ENCODE measurements at places on chromosomes 2 and 18. TPM values are rescaled to one million over a fixed set of nuclear protein-coding genes. Genes with fewer than 3 reads are reported as not detected.

CD302 gene
- 2.5 TPM for total RNA-seq

CBLN2 gene
- total RNA-seq, result not detected

METAP1D gene
- total RNA-seq, result 5.1 TPM

TEKT4 gene
- total RNA-seq, result not detected

CCDC85A gene
- 0.22 TPM for total RNA-seq

FAM228A gene
- total RNA-seq, result 0.25 TPM

THSD7B gene
- total RNA-seq, result 3.1 TPM

NUP35 gene
- total RNA-seq, result 47.2 TPM

MTHFD2 gene
- 193 TPM for total RNA-seq

DNA sequence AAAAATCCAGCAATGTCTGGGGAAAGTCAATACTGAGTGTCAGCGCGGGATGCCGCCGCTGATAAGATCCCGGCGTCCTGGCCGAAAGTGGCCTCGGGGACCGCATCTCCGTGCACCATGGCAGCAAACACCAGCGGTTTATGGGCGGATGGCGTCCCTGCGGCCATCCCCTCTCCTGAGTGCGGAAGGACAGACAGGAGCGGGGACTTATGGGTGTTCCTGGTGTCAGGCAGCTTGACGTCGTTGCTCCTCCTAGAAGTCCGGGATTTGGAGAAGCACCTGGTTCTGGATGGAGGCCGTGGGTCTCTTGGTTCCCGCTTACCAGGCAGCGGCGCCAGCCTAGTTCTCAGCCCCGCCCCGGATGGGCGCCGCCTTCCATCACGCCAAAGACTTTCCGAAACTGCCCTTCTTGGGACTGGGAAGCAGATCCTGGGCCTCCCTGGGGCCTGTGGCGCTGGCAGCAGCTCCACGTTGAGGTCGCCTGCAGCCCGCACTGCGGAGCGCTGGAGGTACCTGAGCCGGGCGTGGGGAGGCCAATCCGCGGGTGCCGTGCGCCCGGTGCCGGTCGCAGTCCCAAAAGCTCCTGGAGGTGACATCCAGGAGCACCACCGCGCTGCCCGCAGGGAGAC is 119.1 kb downstream of the CCDC74A start:
- DNase-seq, result peak; percentile 23

- no peak for DNase-seq
Observed at GRCh38 chr18:48296581-48296980, 112.6 kb downstream of the ZBTB7C start.

DNA sequence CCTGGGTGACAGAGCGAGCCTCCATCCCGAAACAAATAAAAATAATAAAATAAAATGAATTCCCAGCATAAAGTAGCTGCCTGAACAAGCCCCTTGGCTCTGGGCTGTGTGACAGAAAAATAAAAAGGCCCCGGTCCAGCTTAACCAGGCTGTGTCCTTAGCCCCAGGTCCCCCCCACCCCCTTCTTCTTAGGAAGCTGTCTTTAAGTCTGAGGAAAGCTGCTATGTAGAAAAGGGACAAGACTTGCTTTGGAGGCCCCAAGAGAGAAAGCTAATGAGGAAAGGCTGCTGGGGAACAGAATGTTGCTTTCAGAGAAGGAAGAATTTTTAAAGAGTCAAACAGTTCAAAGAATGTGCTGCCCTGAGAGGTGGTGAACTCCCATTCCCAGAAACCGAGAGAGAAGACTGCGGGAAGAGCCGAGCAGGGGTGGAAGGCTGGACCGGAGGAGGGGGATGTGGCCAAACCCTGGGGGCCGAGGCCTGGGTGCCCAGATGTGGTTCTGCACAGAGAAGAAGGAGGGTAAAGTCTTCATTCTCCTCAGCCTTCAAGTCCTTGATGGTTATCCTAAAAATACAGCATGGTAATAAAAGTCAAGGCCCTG is 61.9 kb downstream of the CENPO start:
- DNase-seq, result no peak

GRCh38 chr2:40497251-40497859 is 45.5 kb upstream of the SLC8A1 start:
- no peak for DNase-seq

- DNase-seq, result no peak
Observed at GRCh38 chr18:2312440-2312839, 258.9 kb downstream of the METTL4 start.

DNA sequence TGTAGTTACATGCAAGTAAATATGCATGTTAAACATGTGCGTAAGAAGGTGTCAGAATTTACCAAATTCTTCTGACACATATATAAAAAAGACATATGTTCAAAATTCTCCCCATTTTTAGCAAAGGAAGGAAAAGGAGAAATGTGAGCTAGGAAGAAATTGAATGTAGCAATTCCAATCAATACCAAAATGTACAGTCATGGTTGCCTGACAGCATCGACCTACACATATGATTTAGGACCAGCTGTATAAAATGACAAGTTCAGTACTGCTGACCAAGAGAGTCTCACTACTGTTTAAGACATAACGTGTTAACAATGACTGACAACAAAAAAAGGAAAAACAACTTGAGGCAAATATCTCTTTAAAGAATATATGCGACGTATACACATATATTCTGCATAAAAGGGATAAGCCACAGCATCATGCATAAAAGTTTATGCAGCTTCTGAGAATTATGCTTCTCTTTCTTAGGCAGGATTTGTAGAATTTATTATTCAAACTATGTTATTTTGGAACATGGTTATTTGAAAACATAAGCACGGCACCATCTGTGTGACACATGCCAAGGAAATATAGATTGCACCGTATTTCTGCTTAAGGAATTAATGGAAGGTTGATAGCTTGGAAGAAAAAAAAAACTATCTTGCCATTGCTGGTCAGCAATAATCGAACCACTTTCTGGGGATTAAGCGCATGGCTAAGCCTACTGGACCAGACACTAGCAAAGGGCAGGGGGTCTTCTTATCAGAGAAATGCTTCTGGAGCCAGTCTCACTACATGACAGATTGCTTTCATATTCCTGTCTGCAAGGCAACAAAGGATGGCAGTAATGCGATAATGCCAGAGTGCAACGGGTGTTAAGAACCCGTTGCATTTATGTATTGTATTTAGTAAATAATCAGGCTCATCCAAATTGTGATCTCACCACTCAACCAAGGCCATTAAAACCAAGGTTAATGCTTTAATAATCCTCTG is 154.0 kb downstream of the WDPCP start:
- no peak for DNase-seq

- no peak for DNase-seq
Observed at GRCh38 chr2:128792476-128793054, 473.9 kb upstream of the HS6ST1 start.

DNA sequence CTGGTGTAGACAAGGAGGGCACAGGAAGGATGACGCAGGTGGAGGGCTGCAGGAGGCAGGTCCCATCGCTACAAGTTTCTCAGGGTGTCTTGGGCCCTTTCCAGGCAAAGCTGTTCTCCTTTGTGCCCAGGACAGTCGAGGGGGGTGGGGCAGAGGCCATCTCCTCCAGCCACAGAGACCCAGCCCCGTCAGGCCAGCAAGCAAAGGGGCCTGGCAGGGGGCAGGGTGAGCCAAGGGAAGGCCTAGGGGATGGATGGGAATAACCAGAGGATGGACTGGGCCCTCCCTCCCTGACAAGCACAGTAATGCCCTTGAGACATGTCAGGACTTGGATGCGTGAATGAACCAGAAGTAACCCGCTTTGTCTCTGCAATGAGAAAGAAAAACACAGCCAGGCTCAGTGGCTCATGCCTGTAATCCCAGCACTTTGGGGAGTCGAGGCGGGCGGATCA is 6.3 kb downstream of the TCF23 start:
- DNase-seq, result no peak

DNA sequence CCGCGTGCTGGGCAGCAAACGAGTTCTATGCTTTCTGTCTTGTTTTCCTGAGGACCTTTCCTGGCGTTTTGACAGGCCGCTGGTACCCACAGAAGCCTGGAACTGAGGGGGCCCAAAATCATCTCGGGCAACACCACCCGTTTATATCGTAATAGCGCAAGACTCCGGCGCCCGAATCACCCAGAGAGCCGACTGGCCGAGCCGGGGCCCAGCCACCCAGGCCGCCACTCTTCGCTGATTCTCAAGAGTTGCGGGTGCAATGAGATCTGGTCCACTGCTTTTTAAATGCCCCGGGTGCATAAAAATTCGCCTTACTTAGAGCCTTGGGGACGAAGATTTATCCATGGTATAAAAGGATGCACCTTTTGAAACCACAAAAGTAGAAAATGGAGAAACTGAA is 6.2 kb upstream of the SPATA3 start:
- DNase-seq, result no peak

DNA sequence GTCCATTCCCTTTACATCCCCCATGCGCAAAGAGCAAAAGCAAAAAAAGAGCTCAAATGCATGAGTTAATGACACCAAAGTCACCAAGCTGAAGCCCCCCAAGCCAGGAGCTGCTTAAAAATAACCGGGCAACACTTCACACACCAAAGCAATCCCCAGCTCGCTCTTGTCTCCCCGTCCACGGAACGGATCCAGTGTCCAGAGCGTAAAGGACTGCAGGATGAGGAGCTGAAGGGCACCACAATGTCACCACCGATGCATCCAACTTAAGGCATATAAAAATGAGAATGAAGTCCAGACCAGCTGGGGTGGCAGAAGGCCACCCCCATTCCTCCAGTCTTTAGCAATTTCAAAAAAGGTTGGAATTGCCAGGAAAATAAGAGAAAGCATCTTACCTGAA is 8.7 kb downstream of the SMAD7 start:
- DNase-seq, result no peak

- DNase-seq, result no peak
Observed at GRCh38 chr2:210399440-210400041, 77.0 kb downstream of the LANCL1 start.

DNA sequence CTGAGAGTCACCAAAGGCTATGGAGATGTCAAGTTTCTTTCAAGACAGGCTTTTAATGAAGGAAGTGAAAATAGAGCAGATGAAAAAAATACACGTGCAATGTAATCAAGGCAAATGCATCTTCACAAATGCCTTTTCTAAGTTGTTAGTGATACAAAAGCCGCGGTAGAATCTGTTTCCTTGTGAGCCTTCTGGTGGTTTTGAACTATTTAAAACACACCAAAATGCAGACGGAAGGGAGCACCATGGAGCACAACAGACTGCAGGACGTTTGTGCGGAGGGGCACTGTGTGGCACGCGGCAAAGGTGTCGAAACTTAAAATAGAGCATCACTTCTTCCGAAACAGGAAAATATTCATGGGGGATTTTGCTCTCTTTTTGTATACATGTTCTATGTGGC is 65.0 kb upstream of the BOD1L2 start:
- no peak for DNase-seq

GRCh38 chr2:229920011-229920641 is 1.7 kb downstream of the TRIP12 start:
- DNase-seq, result no peak

DNA sequence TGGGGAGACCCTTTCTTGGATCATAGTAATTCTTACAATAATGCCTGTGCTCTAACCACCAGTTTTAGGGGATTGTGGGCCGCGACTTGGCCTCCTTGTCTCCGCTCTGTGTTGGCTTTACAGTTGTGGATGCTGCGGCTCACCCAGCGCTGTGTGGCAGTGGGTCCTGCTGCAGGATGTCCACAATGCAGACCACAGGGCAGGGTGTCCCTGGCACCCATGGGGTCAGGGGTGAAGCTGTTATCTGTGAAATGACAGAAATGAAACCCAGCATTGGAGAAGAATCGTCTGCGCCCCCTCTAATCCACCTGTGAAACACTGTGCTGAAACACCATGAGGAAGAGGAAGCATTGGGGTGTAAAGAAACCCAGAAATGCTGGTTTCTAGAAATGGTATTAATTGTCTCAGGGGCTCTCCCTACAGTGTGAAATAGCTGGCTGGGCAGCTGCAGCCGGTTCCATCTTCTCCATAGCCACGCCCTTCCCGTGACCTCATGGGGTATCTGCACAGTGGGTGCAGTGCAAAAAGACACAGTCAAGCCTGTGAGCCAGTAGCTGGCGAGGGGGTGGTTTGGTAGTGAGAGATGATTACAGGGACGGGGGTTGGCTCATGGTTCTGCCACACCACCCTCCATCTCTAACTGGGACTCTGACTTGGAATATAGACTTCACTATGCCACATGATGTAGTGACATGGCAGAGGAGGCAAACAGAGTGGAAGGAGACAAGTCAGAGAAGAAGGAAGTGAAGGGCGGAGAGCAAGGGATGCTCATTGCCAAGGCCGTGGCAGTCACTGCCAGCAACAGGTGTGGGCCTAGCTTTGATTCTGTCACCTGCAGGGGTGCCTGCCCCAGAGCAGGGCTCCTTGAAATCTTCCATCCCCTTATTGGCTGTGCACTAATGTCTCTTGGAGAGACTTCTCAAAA is 16.2 kb downstream of the INPP4A start:
- no peak for DNase-seq

DNA sequence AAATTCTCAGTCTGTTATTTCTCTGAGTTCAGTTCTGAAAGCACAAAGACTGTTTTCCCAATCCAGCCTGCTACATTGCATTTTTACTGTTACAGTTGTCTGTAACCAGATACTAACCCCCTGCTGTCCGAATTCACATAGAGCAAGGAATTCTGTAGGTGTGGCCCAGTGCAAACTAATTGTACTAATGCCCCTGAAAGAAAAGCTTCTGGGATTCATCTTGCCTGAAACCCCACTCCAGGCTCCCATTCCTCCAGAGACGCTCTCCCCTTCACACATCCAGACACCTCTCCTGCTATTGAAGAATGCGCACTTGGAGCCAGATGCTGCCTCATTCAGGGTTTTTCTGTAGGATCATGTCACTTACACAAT is 127.0 kb downstream of the TTC32 start:
- DNase-seq, result peak; percentile 17

GRCh38 chr2:147567136-147567535 is 277.7 kb upstream of the ACVR2A start:
- no peak for DNase-seq

DNA sequence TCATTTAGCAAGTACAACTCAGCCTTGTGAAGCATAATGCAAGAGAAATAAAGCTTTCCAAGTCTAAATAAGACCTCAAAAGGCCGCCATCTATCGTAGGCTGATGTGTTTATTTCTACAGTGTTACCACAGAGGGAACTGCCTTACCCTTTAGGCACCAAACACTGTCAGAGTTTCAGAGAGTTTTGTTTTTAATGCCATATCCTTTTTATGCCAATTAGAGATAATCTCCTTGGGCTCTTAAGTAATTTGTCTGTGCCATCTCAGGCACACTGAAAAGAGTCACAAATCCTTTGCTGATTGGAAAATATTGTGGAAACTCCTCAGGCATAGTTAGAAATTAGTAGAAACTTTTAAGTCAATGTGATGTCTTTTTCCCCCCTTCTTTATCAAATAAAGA is 797.1 kb downstream of the SLC4A3 start:
- DNase-seq, result no peak

- no peak for DNase-seq
Observed at GRCh38 chr2:197241153-197241552, 69.4 kb downstream of the ANKRD44 start.

All from WTC11 (cell line).